ENCODE measurements at places on chromosomes 4 and X. TPM values are rescaled to one million over a fixed set of nuclear protein-coding genes. Genes with fewer than 3 reads are reported as not detected.

DNA sequence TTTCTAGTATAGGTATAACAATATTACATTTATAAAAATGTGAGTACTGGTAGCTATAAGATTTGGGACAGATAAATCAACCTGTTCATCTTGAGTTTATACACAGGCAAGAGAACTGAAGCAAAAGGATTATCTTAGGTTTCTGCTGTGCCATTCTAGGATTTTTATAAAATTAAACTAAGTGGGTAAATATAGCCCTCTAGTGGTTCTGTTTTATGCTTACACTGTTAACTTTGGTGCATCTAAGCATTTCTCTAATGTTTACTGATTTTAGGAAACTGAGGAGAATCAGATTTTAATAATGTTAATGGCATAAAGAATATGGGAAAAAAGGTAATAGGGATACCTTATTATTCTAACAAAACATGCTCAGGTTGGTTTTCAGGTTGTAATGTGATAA lies 1.1 kb upstream of the RRH start:
- H3K4me1 ChIP-seq: no peaks in the 10 kb centered on the region

GRCh38 chr4:158841540-158841939 lies 72.7 kb downstream of the FNIP2 start:
- H3K4me3 ChIP-seq: no peak overlapping the region
- H3K4me1 ChIP-seq: peaks cover 48% of the 10 kb centered on the region

- no peaks in the 10 kb centered on the region for H3K27me3 ChIP-seq
- DNase-seq: no peak
- no peaks in the 10 kb centered on the region for H3K4me1 ChIP-seq
These were observed 124.2 kb upstream of the KCNIP4 start for GRCh38 chr4:22072726-22073125.

DNA sequence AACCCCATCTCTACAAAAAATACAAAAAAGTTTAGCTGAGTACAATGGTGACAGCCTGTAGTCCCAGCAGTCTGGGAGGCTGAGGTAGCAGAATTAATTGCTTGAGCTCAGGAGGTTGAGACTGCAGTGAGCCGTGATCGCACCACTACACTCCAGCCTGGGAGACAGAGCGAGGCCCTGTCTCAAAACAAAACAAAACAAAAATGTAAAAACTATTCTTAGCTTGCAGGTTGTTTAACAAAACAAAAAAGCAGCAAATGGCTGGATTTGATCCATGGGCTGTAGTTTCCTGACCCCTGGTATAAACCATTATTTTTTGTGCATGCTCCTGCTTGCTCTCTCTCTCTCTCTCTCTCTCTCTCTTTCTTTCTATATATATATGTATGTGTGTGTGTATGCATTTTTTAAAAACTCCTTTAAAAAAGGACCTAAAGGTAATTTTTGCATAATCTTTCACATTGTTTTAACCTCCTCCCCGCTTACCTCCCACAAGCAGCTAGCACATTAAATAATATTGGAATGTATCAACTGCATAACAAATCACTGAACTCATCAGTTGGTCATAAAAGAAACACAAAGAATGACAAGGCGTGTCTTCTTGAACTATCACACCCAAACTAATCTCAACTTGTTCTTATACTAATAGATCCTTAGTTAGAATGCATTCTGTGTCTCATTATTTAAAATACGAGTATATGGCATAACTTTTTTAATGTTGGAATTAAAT lies 4.8 kb downstream of the AREG start:
- no peak overlapping the region for H3K4me3 ChIP-seq
- no peaks in the 10 kb centered on the region for H3K4me1 ChIP-seq
- DNase-seq: no peak
- no peaks in the 10 kb centered on the region for H3K27me3 ChIP-seq
- H3K36me3 ChIP-seq: no peaks in the 10 kb centered on the region

- H3K27ac ChIP-seq: peak overlapping the region; percentile 66
- H3K36me3 ChIP-seq: peaks cover 5% of the 10 kb centered on the region
- DNase-seq: peak; percentile 80
- H3K27me3 ChIP-seq: no peaks in the 10 kb centered on the region
- peaks cover 59% of the 10 kb centered on the region for H3K4me1 ChIP-seq
These were observed 3.3 kb downstream of the SH3TC1 start for GRCh38 chr4:8202108-8203051.

GRCh38 chrX:110938977-110939732 lies 143.5 kb upstream of the CHRDL1 start:
- no peak overlapping the region for H3K27ac ChIP-seq
- no peak for DNase-seq
- no peak overlapping the region for H3K4me3 ChIP-seq
- no peaks in the 10 kb centered on the region for H3K36me3 ChIP-seq

FGG gene
- total RNA-seq: 2,423 TPM

DNA sequence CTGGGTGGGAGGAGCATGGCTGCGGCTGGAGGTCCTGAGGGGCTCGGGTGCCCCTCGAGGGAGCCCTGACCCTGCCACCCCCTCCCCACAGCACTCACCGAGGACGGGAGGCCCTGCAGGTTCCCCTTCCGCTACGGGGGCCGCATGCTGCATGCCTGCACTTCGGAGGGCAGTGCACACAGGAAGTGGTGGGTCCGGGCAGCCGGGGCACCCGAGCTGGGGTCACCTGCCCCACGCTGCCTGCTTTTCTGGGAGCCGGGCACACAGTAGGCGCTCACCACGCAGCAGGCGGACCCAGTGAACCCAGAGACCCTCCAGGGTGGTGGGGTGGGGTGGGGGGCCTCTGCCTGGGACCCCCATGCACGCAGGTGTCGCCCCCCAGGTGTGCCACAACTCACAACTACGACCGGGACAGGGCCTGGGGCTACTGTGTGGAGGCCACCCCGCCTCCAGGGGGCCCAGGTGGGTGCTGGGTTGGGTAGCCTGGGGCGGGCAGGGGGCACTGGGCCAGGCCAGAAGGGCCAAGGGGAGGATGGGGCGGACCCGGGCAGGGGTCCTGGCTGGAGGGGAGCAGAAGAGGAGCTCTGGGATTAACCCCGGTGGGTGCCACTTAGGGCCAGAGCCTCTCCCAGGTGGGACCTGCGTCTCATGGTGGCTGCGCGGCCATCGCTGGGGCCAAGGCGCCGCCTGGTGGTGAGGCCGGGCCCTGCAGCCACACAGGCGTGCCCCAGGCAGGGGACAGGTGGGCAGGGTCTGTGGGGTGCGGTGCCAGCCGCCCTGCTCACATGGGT lies 1.4 kb downstream of the HGFAC start:
- H3K4me1 ChIP-seq: peaks cover 39% of the 10 kb centered on the region
- H3K27ac ChIP-seq: peak overlapping the region; percentile 89
- DNase-seq: peak; percentile 39
- H3K4me3 ChIP-seq: peak overlapping the region; percentile 71
- H3K27me3 ChIP-seq: no peaks in the 10 kb centered on the region
- no peaks in the 10 kb centered on the region for H3K36me3 ChIP-seq

DNA sequence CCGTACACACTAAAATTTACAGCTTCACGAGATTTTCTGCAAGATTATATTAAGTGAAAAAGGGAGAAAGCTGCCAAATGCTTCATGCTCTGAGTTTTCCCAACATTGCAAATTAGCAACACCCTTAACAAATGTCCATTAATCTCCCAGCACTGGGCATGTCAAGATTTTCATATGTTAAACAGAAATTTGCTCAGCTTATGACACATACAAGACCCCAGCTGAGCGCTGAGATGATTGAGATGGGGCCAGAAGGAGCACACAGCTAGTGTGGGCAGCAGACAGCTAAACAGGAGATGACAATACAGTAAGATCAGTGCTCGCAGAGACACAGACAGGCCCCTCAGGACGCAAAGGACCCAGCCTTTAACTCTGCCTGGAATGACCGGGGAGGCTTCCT lies 208.8 kb downstream of the STK32B start:
- no peak for DNase-seq
- no peak overlapping the region for H3K27ac ChIP-seq
- H3K36me3 ChIP-seq: no peaks in the 10 kb centered on the region
- H3K4me3 ChIP-seq: no peak overlapping the region
- H3K4me1 ChIP-seq: no peaks in the 10 kb centered on the region
- no peaks in the 10 kb centered on the region for H3K27me3 ChIP-seq

FRMD7 gene
- total RNA-seq: not detected

DGAT2L6 gene
- total RNA-seq: not detected

- H3K36me3 ChIP-seq: no peaks in the 10 kb centered on the region
- H3K4me1 ChIP-seq: no peaks in the 10 kb centered on the region
- peak; percentile 73 for DNase-seq
- no peak overlapping the region for H3K4me3 ChIP-seq
- H3K27me3 ChIP-seq: no peaks in the 10 kb centered on the region
- H3K27ac ChIP-seq: no peak overlapping the region
These were observed 346.4 kb downstream of the ZNF674 start for GRCh38 chrX:46198858-46199257.

MPP1 gene
- 9.4 TPM for total RNA-seq

GRCh38 chrX:13069771-13070416 lies 25.5 kb upstream of the FAM9C start:
- H3K27me3 ChIP-seq: no peaks in the 10 kb centered on the region
- H3K4me3 ChIP-seq: no peak overlapping the region
- DNase-seq: no peak
- no peaks in the 10 kb centered on the region for H3K36me3 ChIP-seq
- no peaks in the 10 kb centered on the region for H3K4me1 ChIP-seq
- H3K27ac ChIP-seq: no peak overlapping the region

TTC29 gene
- total RNA-seq: not detected

All from HepG2 (cell line).